ENCODE measurements at places on chromosomes 5 and 9.

DNA sequence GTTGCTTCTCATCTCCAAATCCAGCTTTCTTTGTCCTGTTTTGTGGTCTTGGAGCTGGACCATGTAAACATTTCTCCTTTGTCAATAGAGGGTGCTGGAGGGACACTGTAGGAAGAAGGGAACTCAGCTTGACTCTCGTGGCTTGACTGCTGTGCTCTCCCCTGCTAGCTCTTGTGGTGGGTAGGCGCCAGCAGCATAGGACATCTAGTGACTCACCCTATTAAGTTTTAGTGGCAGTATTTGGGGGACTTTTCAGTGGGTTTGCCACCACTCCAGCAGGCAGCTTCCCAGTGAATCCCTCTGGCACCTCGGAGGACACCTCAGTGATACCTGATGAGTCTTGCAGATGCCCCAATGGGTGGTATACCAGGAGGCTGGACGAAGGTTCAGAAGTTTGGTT is 97.8 kb downstream of the TSSK1B start:
- DNase-seq, result no peak

DNA sequence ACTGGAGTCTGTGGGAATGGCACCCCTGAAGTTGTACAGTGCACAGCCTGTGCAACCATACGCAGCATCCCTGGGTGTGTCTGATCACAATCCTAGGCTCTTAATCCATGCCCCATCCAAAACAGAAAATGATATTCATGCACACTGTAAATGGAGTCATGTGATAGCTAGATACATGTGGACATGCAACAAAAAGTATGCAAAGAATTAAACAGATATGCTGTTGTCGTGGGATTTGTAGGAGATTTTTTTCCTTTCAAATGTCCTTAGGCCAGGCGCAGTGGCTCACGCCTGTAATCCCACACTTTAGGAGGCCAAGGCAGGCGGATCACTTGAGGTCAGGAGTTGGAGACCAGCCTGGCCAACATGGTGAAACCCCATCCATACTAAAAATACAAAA is 36.1 kb downstream of the PRRX2 start:
- no peak for DNase-seq

GRCh38 chr9:86183229-86184137 is 76.0 kb downstream of the C9orf153 start:
- DNase-seq, result no peak

- no peak for DNase-seq
These were observed 115.7 kb downstream of the MAN2A1 start for GRCh38 chr5:109805472-109805871.

GRCh38 chr5:145347026-145347616 is 488.0 kb downstream of the PRELID2 start:
- DNase-seq, result no peak

DNA sequence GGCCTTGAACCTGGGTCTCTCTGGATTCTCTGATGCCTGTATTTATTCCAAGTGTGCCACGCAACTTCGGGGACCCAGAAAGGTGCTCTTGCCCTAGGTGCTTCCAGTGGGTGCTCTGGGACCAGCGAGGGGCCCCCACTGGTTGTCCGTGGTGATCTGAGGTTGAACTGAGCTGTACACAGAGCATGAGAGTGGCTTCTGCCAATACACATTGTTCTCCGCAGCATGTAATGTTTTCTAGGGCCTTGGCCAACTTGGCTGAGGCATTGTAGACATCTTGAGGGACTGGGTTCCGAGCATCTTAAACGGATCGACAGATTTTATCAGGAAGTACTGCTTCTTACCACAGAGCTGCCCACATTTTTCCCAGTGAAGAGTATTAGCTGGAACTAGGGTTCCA is 117.9 kb downstream of the MTX3 start:
- DNase-seq, result no peak

DNA sequence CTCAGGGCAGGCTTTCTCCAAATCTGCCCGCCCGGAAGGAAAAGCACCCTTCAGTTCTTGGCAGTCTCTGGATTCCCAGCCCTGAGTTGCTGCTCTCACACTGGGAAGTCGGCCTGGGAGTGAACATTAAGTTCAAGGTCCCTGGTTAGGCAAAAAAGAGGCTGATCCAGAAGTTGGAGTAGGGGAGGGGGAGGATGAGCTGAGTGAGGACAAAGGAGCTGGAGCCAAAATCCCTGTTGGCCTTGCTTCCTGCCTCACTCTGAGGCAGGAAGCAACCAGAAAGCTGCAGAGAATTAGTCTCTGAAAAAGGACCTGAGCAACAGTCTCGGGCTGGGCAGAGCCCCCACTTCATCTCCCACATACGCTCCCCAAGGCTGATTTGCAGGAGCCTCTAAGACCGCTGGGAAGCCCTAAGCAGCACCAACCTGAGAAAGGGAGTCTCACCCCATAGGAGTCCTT is 15.0 kb upstream of the RPS14 start:
- DNase-seq, result no peak

DNA sequence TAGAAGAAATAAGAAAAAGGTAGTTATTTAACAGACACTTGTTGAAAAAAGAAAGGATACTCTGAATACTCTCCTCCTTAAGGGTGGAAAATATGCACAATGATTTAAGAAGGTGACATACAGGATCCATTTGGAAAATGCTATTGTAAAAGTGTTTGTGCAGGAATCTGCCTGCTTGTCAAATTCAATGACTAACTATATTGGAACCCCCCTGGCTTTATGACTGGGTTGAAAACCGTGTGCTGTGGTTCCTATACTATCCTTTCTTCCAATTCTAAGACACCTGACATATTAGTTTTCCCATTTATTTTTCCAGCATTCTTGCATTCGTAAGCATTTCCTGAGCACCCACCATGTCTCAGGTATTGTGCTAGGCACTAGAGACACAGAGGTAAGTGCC is 220.0 kb downstream of the GLIS3 start:
- no peak for DNase-seq

DNA sequence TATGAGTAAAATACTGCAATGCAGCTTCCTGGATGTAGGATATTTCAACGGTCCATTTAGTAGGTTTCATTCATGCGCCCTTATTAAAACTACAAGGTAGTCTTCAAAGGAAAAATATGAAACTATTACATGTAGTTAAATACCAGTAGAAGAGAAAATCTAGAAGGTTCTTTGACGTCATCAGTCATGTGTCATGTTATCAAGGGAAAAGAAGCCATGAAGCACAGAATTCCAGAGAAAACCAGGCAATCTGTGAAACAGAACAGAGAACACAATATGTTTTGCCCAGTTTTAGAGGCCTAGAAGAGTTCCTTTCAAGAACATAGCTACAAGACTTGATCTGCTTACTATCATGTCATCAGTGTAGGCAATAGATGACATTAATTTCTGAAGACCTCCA is 38.4 kb downstream of the BNC2 start:
- no peak for DNase-seq

Measured in stimulated activated CD8-positive, alpha-beta memory T cell treated with anti-CD3 and anti-CD28 coated beads, Interleukin-12 subunit alpha, Interleukin-12 subunit beta, amount 100 ng/mL, for 4 hours (primary cell).